NCI-H1092 (cell line): ENCODE measurements at places on chromosomes 3 and 15.

- DNase-seq = no peak
Observed at GRCh38 chr3:99365396-99365795, 273.0 kb upstream of the COL8A1 start.

- DNase-seq = no peak
Observed at GRCh38 chr3:184814214-184814613, 2.2 kb downstream of the VPS8 start.

- peak; percentile 22 for DNase-seq
Observed at GRCh38 chr3:50674349-50675178, at the start of gene DOCK3. Gene DOCK3 (plus strand): TSS chr3:50674927. CDS start chr3:50675264, 337 bp downstream.

DNA sequence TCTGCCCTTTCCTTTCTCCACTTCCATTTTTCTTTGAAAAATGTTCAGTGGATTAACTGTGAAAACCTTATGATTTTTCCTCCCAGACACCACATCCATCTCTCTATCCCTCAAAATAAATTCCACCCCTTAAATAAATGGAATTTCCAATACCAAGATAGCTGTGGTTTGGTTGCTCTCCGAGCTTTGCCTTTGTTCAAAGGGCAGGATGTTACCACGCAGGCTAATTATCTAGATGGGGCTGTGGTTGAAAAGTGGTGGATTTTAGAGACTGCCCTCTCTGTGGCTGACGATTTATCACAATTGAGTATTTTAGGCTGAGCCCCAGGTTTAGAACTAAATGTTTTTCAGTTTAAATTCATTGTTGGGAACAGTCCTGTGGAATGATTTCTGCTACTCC lies 36.9 kb upstream of the CMSS1 start:
- DNase-seq = no peak

GRCh38 chr3:62601238-62602070 lies 228.1 kb upstream of the FEZF2 start:
- DNase-seq = no peak

DNA sequence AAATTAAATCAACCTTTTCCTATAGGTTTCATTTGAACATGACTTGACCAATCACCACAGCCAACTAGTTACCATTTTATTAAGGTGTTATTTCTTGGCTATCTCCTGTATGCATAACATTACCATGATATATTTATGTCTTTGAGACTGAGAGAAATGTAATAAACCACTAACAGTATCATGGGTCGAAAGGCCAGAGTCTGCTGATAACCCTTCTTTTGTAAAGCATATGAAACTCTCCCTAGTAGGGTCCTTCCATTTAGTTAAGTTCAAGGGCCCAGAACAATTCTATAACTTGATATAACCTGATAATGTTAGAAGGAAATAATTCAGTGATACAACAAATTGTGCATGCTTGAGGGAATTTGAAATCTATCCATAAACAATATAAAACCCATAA lies 14.3 kb upstream of the DPH6 start:
- no peak for DNase-seq

GRCh38 chr3:106825962-106826605 lies 551.2 kb upstream of the CCDC54 start:
- no peak for DNase-seq

- DNase-seq = no peak
Observed at GRCh38 chr3:146223401-146224373, 27.2 kb downstream of the PLSCR4 start.
